Stimulated activated CD4-positive, alpha-beta T cell treated with anti-CD3 and anti-CD28 coated beads, Interleukin-1b, Interleukin-23, amount 100 ng/mL, for 4 hours (primary cell): ENCODE measurements at places on chromosomes 5 and 9.

DNA sequence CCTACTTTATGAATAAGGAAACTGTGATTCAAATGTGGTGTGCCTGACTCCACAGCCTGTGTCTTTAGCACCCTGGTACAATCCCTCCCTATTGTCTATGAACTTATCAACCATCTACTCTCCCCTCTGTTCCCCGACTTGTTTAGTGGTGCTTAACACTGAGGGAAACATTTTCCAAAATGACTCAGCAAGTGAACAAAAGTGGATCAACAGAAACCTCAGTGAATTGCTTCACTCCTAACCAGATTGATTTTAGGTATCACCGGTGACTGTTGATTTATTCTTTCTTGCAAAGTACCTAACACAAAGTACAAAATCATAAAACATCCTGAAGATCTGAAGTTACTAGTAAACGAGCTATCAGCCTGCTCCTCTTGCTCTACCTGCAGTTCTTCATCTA, 42.1 kb upstream of the RAPGEF6 start:
- DNase-seq: no peak

GRCh38 chr5:105968981-105969380, 1701.8 kb downstream of the EFNA5 start:
- DNase-seq: no peak

- no peak for DNase-seq
These were observed 126.7 kb upstream of the GRHPR start for GRCh38 chr9:37295796-37296195.

DNA sequence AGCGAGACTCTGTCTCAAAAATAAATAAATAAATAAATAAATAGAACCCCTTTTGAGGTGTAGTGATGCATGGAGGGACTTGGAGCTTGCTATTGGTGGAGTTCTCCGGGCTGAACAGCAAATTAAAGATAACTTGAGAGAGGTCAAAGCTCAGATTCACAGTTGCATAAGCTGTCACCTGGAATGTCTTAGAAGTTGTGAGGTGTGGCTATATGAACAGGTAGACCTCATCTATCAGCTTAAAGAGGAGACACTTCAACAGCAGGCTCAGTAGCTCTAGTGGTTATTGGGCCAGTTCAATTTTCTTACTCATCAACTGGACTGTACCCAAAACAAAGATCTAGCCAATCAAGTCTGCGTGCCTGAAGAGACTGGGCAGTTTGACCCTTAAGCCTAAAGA, 11.7 kb upstream of the STING1 start:
- no peak for DNase-seq

DNA sequence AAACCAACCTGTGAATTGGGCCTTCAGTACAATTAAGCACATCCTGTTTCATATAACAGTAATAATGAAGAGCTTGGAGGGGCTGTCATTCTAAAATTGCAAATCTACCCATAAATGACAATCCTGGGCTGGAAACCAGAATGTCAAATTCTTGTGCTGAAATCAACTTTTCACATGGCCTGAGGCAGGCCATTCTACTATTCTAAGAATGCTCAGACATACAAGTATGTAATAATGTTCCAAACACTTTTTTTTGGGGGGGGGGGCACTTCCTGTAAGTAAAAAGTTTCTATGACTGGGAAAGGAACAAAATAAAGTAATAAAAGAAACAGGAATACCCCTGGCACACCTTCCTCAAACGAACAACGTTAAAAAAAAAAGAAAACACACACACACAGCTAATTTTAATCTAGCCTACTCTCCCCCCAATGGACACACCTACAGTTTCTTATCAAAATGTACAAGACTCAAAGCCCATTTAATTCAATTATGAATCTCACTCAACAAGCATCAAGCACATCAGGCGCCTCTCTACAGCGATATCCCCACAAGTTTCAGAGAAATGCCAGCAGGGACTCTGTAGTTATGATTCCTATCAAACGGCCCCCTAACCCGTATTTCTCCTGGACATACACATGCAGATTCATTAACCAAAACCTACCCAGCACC, 1.4 kb downstream of the ETF1 start:
- no peak for DNase-seq

DNA sequence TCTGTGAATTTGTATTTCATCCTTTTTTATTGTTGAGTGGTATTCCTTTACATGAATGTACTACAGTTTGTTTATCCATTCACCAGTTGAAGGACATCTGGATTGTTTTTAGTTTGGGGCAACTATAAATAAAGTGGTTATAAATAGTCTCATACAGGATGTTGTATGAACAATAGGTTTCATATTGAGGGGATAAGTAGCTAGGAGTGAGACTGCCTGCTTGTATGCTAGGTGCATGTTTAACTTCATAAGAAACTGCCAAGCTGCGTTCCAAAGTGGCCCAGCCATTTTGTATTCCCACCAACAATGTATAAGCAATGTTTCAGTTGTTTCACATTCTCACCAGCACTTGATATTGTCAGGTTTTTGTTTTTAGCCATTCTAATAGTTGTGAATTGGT, 21.5 kb downstream of the OTULINL start:
- DNase-seq: no peak

- no peak for DNase-seq
These were observed 119.1 kb upstream of the NR5A1 start for GRCh38 chr9:124626276-124626675.

GRCh38 chr5:102211165-102211564, 84.9 kb downstream of the SLCO4C1 start:
- no peak for DNase-seq
